ENCODE measurements at places on chromosomes 12 and 14. TPM values are rescaled to one million over a fixed set of nuclear protein-coding genes. Genes with fewer than 3 reads are reported as not detected.

The TSPAN8 gene
- not detected for total RNA-seq

The TMEM132D gene
- total RNA-seq: 9.6 TPM

The DDX11 gene
- 21.8 TPM for total RNA-seq

The MIP gene
- not detected for total RNA-seq

The FOXN3 gene
- 26.2 TPM for total RNA-seq

The G2E3 gene
- total RNA-seq: 18.9 TPM

The FSCB gene
- total RNA-seq: under 0.01 TPM

The HSP90AA1 gene
- 722 TPM for total RNA-seq

The POTEM gene
- not detected for total RNA-seq

The STAT6 gene
- 145 TPM for total RNA-seq

The SLC6A15 gene
- 62.9 TPM for total RNA-seq

The ATN1 gene
- total RNA-seq: 8.6 TPM

The CLEC14A gene
- not detected for total RNA-seq

The KRT81 gene
- not detected for total RNA-seq

The TBX3 gene
- 0.34 TPM for total RNA-seq

The SLC15A4 gene
- total RNA-seq: 52.9 TPM

The KERA gene
- total RNA-seq: not detected

The TMCC3 gene
- total RNA-seq: 17.9 TPM

The AVPR1A gene
- total RNA-seq: not detected

Measured in melanocyte of skin (primary cell).